Stimulated activated CD4-positive, alpha-beta T cell treated with anti-CD3 and anti-CD28 coated beads, Interleukin-1b, Interleukin-23, amount 100 ng/mL, for 4 hours (primary cell): ENCODE measurements at places on chromosomes 4 and X.

GRCh38 chrX:48573690-48574269 lies 504 bp upstream of the RBM3 start:
- DNase-seq = no peak

GRCh38 chrX:37745835-37746217 lies 34.0 kb upstream of the CYBB start:
- DNase-seq = no peak

- DNase-seq = no peak
These were observed 134.5 kb upstream of the IL15 start for GRCh38 chr4:141501931-141502330.

GRCh38 chrX:132875650-132876522 lies 82.5 kb downstream of the HS6ST2 start:
- no peak for DNase-seq

- no peak for DNase-seq
These were observed 68.4 kb downstream of the GPAT3 start for GRCh38 chr4:83604321-83604720.

DNA sequence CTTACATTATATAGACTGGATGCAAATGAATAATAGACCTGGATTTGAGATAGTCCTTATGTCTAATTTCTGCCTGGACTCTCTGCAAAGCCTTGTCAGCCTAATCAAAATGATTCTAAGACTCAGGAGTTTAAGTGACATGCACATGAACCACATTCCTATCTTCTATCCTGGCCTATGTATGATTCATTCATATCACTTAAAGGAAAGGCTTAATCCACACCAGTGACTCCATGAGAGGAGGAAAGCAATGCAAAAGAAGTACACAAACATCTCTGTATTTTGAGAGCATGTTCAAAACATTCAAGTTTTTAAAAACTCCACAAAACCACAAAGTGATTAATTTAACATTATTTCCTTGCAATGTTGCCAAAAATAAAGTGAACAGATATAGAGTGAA lies 14.6 kb downstream of the AMOT start:
- DNase-seq = no peak

- DNase-seq = no peak
These were observed 11.2 kb downstream of the CAMK2D start for GRCh38 chr4:113750296-113750695.

GRCh38 chr4:82890528-82890900 lies 439 bp downstream of the SEC31A start:
- no peak for DNase-seq

DNA sequence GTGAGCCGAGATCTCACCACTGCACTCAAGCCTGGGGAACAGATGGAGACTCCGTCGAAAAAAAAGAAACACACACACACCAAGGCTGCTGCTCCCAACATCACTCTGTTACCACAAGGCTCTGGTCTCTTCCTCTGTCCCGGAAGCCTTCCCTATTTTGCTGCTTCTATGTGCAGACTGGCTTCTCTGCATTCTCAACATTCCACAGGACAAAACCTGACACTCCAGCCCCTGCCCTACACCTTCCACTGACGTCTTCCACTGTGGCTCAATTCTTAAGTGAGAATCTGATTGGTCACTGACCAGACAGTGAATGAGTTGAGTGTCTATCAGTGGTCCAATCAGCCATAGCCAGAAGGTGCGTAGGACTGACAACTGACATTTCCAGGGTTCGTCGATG lies 5.9 kb downstream of the ODAPH start:
- no peak for DNase-seq

DNA sequence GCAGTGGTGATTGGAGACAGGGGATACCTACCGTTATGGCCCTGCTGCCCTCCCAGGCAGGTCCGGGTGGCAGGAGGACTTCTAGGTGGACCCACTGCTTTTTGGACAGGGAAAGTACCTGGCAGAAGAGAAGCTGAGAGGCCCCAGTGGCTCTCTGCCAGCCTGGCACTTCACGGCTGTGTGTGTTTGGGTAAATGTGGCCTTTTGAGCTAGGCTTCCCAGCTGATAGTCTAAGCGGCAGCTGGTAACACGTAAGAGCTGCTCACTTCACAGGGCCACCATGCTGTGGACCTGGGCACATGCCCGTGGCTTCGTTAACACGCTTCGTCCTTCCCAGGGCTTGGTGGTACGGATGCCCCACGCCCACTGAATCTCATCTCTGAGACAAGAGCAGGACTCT lies 92.0 kb upstream of the CLCN4 start:
- no peak for DNase-seq

DNA sequence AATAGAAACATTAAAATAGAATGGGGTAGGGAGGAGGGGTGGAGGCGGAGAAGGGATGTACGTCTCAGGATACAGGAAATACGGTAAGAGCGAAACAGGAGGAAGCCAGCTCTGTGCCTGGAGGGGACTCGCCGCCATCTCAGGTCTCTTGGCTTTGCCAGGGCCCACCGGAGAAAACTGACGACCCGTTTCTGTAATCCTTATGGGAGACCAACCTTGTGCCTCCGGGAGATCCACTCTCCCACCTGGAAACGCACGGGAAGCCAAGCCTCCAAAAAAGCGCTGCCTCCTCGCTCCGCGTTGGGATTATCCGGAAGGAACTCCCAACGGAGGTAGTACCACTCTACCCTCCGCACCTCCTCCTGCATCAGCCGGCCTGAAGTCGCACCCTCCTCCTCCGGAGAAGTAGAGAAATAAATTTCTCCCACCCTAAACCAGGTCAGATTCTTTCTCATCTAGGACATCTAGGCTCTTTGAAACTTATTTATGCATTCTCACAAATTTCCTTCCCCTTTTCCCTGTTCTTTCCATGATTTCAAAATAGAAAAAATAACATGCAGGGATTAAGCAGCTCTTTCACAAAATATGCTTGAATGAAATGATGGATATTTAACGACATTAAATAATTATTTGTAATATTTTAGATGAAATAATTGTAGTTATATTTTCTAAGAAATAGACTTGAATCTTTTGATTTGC lies at the start of gene NBDY:
TSS of gene NBDY (plus strand) at position 92 of the 699 bp plus-strand sequence. CDS start at position 203, 111 bp downstream.
- no peak for DNase-seq

GRCh38 chr4:183515411-183515810 lies 10.6 kb downstream of the ING2 start:
- no peak for DNase-seq

DNA sequence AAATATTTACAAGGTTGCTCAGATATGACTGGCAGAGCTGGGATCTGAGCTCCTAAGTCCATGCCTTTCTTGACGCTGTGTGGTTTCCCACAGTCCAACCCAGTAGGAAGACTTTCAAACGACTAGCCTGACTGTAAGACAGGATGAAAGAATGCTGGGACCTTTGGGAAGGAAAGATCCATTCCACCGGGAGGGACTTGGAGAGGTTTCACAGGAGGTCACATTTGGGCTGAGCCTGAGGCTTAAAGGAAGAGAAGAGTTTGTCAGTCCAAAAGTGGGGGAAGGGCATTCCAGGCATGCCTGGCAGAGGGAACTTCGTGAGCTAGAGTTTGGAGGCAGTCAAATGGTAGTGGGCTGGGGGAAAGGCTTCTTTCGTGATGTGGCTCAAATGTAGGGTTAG lies 1.5 kb downstream of the STARD8 start:
- DNase-seq = no peak

- DNase-seq = no peak
These were observed 11.3 kb downstream of the TBC1D1 start for GRCh38 chr4:37902212-37902611.

- DNase-seq = no peak
These were observed 36.4 kb downstream of the TMEM131L start for GRCh38 chr4:153502584-153502983.

GRCh38 chr4:81627590-81627989 lies 155.9 kb upstream of the RASGEF1B start:
- DNase-seq = no peak

- no peak for DNase-seq
These were observed 31.5 kb downstream of the HS3ST1 start for GRCh38 chr4:11397146-11397545.

DNA sequence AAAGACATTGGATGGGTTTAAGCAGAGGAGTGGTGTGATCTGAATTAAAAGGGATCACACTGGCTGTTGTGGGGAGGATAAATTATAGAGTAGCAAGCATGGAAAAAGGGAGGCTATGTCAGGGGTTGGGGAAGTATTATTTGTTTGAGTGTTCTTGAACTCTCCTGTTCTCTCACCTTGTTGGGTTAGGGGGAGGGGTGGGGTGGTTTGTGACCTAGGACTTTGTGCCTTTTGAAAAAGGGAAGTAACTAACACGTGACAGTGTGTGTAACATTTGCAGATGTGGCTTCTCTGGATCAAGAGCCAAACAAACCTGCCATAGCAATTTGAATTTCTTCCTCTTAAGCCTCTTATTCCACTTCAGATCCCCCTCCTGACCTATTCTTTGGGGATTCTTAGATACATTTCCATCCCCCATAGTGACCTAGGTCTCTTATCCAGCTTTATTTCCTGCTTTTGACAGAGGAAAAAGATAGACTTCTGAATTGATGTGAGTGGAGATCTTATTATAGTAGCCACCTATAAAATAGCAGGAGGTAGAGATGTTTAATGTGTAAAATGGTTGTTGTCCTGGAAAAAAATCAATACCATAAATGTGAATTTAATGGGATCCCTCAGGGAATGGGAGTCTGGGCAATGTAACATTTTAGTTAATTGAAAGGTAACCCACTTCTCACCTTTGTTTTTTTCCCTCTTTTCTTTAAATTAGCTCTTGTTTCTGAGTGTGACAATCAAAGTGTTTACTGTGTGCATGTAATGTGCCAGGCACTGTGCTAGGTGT lies 120.4 kb downstream of the CT47B1 start:
- no peak for DNase-seq

GRCh38 chr4:7985891-7986441 lies 46.3 kb upstream of the AFAP1 start:
- DNase-seq = no peak

DNA sequence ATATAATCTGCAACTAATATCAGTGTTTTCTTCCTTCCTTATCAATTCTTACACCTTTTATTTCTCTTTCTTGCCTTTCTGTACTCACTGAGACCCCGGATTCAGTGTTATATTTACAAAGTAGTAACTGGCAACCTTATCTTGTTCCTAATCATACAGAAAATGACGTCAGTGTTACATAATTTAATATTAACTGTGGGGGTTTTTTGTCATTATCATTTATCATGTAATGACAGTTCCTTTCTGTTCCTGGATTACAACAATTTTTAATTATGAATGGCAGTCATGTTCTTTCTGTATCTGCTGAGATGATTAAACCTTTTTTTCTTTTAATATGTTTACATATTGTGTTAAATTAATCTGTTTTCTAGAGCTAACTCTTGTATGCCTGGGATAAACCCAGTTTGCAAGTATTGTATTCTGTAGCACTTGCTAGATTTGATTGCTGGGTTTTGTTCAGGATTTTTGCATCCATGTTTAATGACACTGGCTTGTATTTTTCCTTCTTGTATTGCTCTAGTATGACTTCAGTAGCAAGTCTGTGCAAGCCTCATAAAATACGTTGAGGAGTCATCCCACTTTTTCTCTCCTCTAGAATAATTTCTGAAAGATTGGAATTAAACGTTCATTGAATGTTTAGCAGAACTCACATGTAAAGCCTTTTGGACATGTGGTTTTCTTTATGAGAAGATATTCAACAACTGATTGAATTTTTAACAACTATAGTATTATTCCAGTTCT lies 10.4 kb upstream of the HSPA4L start:
- no peak for DNase-seq

GRCh38 chr4:168731006-168731636 lies 234.3 kb downstream of the PALLD start:
- no peak for DNase-seq

GRCh38 chr4:138599965-138600364 lies 357.8 kb upstream of the SLC7A11 start:
- no peak for DNase-seq

- no peak for DNase-seq
These were observed 93.4 kb upstream of the VEGFC start for GRCh38 chr4:176886135-176886534.

DNA sequence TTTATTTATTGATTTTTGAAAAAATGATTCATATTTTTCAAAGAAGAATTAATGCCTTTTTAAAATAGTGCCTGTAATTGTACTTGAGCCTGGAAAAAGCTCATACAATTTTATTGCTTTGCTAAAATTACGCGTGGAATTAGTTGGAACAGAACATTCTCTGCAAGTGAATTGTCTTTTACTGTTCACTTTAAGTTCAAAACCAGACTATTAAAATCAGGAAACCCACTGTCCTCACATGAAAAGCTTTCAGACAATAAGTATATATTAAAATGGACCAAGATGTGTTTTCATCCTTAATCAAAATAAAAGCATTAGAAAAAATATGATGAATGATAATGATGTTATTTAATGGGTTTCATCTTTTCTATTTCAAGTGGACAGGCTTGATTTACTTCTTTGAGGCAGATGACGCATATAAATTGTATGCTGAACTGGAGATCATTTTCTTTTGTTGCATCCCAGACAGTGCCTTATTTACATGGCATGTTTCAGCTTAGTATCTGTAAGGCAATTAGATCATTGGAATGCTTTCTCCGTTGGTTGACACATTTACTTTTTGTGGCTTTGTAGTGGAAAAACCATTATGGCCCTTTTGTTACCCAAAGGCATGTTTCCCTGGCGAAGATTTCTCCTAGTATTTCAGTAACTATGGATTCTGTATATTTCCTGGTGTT lies 299.0 kb upstream of the MAGEC2 start:
- DNase-seq = no peak

- DNase-seq = peak; percentile 69
These were observed 1.1 kb downstream of the INTS6L start for GRCh38 chrX:135521405-135522131.

DNA sequence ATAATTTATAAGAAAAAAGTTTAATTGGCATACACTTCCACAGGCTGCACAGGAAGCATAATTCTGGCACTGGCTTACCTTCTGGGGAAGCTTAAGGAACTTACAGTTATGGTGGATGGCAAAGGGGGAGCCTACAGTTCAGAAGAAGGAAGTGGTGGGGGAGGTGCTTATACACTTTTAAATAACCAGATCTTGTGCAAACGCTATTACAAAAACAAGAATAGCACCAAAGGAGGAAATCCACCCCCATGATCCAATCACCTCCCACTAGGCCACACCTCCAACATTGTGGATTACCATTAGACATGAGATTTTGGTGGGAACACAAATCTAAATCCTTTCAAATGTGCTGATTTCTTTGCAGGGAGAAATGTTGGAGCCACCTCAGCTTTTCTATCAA lies 287.7 kb downstream of the CPXCR1 start:
- no peak for DNase-seq

- no peak for DNase-seq
These were observed 1700.6 kb upstream of the TENM3 start for GRCh38 chr4:180542445-180543100.

- no peak for DNase-seq
These were observed 640.1 kb upstream of the AADAT start for GRCh38 chr4:170729897-170730296.

- DNase-seq = no peak
These were observed 10.0 kb upstream of the ELF4 start for GRCh38 chrX:130120321-130120731.
